Activated T-helper 1 cell treated with anti-CD3 and anti-CD28 coated beads, Interleukin-12 subunit alpha, Interleukin-12 subunit beta, Interleukin-2, Interleukin-4 antibody, amounts not matched to agents 30 ng/mL and 10 ng/mL and 1 ng/mL, durations not matched to agents 14 hours and 24 hours and 36 hours (primary cell): ENCODE measurements at places on chromosomes 11 and 22. TPM values are rescaled to one million over a fixed set of nuclear protein-coding genes. Genes with fewer than 3 reads are reported as not detected.

- H3K36me3 ChIP-seq: no peaks in the 10 kb centered on the region
- peaks cover 10% of the 10 kb centered on the region for H3K27me3 ChIP-seq
- H3K4me1 ChIP-seq: peaks cover 18% of the 10 kb centered on the region
- no peak for DNase-seq
Observed at GRCh38 chr11:93648158-93648557, 13.3 kb upstream of the CEP295 start.

DNA sequence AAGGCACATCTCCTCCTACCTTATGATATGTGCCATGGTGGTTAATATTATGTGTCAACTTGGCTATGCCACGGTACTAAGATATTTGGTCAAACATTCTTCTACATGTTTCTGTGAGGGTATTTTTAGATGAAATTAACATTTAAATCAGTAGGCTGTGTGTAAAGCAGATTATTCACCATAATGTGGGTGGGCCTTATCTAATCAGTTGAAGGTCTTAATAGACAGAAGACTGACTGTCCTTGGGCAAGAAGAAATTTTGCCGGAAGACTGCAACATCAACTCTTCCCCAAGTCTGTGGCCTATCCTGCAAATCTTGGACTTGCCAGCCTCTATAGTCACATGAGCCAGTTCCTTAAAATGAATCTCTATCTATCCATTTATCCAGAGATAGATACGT lies 380.1 kb upstream of the DDI1 start:
- H3K4me3 ChIP-seq: no peak overlapping the region
- DNase-seq: no peak
- no peaks in the 10 kb centered on the region for H3K4me1 ChIP-seq
- no peak overlapping the region for H3K27ac ChIP-seq

DNA sequence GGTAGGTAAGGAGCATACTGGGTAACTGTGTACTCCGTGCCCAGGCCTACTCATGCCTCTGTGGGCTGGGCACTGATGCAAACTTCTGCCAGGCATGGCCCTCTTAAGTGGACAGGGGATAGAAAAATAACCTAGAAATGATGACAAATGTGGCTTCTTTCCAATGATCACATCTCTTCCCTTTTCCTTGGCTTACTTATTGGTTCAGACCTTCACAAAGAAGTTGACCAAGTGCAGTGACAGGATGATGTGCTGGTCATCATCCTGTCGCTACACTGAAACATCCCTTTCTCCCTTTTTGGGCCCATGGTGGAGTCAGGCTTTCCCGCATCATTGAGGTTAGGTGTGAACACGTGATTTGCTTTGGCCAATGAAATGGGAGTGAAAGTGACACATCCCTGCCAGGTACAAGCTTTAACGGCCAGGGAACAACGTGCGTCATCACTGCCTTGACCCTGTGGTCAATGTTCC lies 31.8 kb upstream of the APOBEC3A start:
- no peak overlapping the region for H3K27ac ChIP-seq
- peaks cover 31% of the 10 kb centered on the region for H3K27me3 ChIP-seq
- no peak for DNase-seq
- no peak overlapping the region for H3K4me3 ChIP-seq
- peaks cover 5% of the 10 kb centered on the region for H3K4me1 ChIP-seq

RNF121 gene
- 65.8 and 70.3 TPM in 2 replicates for total RNA-seq

DNA sequence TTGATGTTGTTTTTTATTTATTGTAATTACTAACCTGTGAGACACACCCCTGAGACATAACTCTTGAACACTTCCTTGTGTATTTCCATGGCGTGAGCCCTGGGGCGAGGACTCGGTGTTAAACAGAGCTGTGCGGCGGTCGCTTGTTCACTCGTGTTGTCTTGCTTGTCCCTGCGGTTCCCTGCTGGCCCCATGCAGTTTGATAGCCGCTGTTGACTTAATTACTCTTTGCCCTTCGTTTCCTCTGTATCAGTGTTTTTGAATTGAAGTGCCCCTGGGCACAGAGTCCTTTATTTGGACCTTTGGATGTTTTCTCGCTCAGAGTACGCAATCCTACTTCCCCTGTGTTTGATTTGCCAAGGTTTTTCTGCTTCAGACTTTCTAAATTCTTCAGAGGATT lies 52.7 kb downstream of the TBC1D22A start:
- peaks cover 24% of the 10 kb centered on the region for H3K36me3 ChIP-seq
- H3K4me3 ChIP-seq: no peak overlapping the region
- peaks cover 30% of the 10 kb centered on the region for H3K4me1 ChIP-seq

POU2AF2 gene
- total RNA-seq: not detected in 2 replicates
